ENCODE measurements at places on chromosomes 1 and 21.

DNA sequence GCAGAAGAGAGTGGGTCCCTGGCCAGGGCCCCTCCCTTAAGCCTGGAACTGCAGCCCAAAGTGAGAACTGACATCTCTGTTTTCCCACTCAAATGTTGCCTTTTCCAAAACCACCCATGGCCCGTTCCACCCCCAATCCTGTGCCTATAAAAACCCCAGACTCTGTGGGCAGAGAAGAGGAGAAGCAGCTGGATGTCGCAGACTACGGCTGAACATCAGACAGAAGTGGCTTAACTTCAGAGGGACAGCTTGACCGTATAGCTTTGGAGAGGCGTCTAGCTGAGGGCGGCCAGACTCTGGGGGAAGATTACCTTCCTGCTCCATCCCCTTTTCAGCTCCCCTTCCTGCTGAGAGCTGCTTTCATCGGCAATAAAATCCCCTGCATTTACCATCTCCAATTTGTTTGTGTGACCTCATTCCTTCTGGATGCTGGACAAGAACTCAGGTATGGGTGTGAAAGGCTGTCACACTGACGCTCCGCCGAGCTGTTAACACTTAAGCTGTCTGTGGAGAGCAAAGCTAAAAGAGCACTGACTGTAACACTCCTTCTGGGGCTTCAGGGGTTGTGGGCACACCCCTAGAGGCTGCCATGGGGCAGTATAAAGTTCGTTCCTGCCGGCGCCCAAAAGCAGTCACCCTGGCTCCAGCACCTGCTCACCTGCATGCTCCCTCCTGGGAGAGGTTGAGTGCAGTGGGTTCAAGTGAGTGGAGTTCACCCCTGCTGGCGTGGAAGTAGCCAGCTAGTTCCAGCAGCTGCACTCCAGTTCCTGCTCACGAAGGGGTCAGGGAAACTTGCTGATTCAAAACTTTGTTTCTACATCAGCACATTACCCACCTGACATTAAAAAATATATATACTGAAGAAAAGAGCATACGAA is 19.6 kb upstream of the ERO1B start:
- DNase-seq: no peak

- DNase-seq: no peak
Observed at GRCh38 chr1:183100361-183100974, 77.2 kb downstream of the LAMC1 start.

GRCh38 chr1:147215540-147215916 is 9.6 kb downstream of the FMO5 start:
- no peak for DNase-seq

DNA sequence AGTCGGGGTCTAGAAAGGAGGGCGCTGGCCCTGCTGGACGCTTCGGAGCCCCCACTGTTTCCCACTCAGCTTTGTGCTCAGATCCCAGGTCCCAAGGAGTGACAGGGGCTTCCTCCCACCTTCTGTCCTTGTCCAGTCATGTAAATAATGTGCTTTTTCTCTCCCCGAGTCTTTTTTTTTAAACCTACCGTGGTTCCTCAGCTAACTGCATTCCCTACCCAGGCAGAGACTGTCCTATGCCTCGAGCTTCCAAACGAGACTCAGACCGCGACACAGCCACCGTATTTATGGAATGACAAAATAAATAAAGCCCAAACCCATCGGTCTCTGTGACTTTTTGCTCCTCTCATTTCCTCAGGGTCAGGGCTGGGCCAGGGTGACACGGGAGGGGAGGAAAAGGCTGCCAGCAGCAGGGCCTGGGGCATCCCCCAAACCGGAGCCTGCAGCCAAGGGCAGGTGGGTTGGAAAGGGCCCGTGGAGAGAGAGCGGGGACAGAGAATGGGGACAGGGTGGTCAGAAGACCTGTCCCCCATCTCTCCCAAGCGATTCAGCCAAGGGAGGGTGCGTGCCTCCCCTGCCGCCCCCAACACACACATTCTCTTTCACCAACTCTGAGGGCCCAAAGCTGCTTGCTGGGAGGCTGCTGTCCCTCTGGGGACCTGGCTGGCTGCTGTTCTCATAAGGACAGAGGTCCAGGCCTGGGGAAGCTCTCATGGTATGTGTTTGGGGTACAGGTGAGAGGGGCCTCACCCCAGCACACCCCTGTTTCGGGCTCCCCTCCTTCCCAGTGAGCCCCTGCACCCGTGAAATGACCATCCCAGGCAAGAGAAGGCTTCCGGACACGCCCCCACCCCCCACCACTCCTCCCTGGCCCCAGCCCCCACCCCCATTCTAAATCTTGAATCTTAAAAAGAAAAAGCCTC is 55.4 kb downstream of the KCNAB2 start:
- no peak for DNase-seq

DNA sequence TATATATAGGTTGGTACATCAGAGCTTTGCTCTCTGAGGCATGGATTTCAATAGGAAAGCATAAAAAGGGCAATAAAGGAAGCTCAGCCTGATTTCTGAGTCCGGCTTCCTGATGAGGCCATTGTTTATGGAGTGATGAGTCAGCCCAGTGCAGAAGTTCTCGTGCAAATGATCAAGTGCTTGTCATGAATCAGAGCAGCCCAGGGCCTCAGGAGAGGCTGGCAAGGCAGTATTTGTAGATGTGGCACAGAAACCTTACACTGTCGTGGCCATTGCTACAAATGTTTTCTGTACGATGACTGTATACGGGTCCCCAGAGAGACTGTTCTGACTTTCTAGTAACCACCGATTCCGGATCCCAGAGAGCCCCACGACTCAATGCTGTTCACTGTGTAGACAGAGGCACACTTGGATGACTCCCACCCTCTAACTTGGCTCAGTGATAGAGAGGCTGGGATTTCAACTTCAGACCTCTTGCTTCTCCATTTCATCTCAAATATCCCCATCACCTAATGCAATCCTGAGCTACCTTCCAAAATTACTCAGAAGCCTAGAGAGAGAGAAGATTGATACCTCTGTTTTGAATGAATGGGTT is 26.8 kb downstream of the UMODL1 start:
- DNase-seq: no peak

GRCh38 chr1:204377800-204378668 is 18.3 kb upstream of the PLEKHA6 start:
- peak; percentile 75 for DNase-seq

DNA sequence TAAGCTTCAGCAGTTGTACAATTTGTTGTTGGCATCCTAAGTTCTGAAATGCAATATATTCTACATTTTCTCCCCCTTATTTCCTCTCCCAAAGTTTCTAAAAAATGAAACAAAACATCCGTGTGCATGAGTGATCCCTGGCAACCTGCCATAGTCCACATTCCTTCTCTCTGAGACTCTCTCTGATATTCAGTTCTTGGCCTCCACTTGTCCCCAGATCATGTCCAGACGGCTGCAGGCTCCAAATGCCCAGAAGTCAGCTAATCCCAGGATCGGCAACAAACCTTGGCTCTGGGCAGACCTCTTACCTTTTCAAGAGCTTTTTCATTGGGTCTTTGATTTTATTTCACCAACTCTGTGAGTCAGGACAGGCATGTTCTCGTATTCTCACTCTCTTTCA is 187.8 kb downstream of the ETS2 start:
- no peak for DNase-seq

- no peak for DNase-seq
Observed at GRCh38 chr1:32276032-32276782, 15.7 kb upstream of the HDAC1 start.

- no peak for DNase-seq
Observed at GRCh38 chr1:162090378-162090777, 20.9 kb downstream of the NOS1AP start.

DNA sequence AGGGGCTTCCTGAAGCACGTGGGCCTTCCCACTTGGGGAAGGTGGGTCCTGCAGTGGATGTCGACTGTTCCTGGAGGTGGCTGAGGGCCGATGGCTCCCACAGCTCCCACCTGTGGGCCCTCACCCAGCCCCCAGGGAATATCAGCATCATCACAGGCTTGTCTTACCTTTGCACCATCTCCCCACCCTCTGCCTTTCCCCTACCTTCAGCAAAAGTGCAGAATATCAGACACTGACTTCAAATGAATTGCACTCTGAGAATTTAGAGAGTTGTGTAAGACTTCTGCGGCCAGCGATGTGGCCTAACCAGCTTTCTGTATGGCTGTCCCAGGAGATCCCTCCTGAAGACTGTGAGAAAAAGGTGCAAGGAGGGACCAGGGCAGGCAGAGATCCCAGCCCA is 105.4 kb downstream of the PRDM2 start:
- DNase-seq: no peak

- DNase-seq: peak; percentile 33
Observed at GRCh38 chr1:197343663-197344273, 75.7 kb downstream of the CRB1 start.

- no peak for DNase-seq
Observed at GRCh38 chr1:178330848-178331497, 165.8 kb downstream of the CLEC20A start.

DNA sequence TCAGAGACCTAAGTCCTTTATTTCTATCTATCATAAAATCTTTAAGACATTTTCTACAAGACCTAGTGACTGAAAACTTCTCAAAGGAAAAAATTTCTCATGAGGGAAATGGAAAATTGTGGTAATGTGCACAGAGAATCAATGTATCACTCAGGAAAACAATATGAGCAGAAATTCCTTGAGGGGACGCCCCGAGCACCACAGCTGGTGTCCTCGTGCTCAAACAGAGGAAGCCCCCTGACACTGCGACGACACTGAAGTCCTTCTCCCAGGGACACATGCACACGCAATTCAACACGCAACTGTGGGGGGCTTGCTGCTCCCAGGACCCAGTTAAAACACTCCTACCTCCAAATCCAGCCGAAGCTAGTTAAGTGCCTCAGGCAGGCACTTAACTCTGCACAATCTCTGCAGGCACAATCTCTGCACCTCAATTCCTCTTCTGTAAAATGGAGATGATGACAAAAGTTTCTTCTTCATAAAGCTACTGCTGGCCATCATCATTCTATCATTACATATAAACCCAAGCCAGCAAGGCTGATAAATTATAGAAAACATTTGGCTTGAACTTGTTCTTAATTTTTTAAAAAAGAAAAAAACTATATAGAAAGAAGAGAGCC is 16.0 kb downstream of the ZBTB17 start:
- DNase-seq: no peak

- DNase-seq: no peak
Observed at GRCh38 chr1:6538956-6539355, 15.4 kb downstream of the NOL9 start.

GRCh38 chr1:207789386-207789785 is 37.5 kb downstream of the CD46 start:
- no peak for DNase-seq

DNA sequence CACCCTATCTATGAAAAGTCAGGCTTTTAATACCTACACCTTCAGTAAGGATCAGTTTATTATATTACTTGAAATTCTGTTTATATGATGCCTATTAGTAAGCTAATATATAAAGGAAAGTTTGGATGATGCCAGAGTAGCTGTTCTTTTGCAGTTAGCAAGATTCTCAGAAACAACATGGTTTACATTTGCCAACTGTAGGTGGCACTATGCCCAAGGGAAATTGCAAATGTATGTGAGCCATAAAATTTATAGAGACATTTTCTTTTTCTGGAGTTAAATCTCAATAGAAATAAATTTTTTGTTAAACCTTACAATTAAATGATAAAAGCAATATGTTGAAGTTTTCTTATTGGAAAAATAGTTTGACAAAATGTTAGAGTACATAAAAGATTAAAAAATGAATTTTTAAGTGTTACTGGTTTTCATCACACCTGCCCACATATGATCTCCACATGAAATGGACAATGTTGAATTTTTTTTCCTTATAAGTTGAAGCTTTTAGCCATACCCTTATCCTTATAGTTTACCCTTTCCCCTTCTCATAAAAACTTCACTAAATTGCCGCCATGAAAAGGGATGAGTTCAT is 32.1 kb upstream of the EPHX4 start:
- peak; percentile 55 for DNase-seq

- peak; percentile 54 for DNase-seq
Observed at GRCh38 chr1:153678519-153679336, at the start of gene NPR1. NPR1 (plus strand) TSS chr1:153678688; CDS start chr1:153679109, 421 bp downstream.

- no peak for DNase-seq
Observed at GRCh38 chr1:98963064-98963758, 41.5 kb downstream of the PLPPR5 start.

- no peak for DNase-seq
Observed at GRCh38 chr1:177793900-177794299, 176.0 kb downstream of the SEC16B start.

GRCh38 chr1:172141341-172141881 is 279.1 kb upstream of the C1orf105 start:
- no peak for DNase-seq

GRCh38 chr1:69171248-69171647 is 396.5 kb upstream of the LRRC7 start:
- DNase-seq: no peak

DNA sequence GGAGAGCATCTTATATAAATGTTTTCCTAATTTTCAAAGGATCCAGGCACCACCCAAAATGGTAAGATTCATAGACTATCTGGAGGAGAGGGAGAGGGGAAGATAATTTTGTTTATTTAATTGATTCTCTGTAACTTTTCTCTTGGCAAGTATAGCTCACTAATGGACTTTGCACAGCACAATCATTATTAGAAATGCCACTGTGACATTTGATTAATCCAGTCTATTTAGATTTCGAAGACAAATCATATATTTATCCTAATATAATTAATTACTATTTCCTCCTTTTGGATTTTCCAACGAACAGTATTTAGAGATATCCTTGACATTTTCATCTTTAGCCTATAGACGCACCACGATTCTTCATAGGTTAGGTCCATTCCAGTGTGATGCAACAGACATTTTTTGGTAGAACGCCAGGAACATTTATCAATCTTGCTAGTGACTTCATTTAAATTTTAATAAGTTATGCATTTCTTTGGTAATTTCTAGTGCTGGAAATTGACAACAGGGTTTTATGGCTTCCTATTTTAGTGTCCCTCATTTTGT is 152.4 kb downstream of the GRIK1 start:
- DNase-seq: no peak

GRCh38 chr1:233233508-233234040 is 62.0 kb downstream of the PCNX2 start:
- DNase-seq: peak; percentile 27

DNA sequence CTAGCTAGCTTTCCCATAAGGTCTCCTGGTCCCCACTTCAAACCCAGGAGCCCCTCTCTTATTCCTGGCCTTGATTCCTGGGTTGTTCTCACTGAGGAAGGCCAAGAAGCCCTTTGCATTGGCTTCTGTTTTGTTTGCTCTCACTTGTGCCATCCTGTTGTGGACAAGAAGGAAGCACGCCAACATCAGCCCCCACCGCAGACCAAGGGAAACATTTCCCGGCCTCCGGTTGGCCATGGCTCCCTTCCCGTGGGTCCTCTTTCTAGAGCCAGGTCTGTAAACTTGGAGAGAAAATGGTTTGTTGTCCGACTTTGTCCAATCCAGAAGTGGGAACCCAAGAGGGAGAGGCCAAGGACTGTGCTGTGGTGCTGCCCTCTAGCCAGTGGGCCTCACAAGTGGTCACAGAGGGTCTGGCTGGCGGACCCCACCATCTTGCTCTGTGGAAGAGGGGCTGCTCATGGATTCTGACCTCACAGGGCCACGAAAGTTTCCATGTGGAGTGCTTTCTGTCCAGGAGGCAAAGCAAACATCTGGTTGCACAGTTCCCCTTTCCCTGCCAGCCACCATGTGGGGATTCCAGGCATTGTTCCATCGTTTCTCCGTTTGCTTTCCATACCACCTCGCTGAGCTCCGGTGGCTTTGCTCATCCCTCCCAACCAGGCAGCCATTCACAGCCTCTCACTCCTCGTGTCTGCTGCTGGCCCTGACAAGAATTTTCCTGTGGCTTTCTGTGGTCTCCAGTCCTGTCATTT is 18.9 kb upstream of the TENT5C start:
- DNase-seq: no peak

All from NCI-H82 (cell line).